ENCODE measurements at places on chromosomes 2 and 18. TPM values are rescaled to one million over a fixed set of nuclear protein-coding genes. Genes with fewer than 3 reads are reported as not detected.

DNA sequence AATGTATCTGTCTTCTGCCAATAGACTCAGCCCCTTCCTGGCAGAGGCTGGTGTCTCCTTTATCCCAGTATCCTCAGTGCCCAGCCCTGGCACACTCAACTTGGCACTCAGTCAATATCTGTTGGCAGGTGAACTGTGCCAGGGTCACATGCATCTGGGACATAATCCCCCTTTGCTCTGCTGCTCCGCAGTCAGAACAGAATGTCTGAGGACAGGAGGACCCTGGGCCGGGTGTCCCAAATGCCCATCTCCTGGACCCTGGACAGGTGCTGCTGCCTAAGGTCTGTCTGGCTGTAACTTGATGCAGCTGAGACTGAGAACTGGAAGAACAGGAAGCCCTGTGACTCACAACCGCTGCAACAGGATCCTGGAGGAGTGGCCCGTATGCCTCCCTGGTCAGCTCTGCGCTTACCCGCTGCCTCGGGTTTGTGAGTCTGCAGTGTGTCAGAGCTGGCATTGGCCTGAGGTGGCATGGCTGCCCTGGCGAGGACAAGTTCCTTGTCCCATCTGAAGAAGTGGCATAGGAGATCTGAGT, 11.4 kb downstream of the HK2 start:
- peak; percentile 96 for DNase-seq

GRCh38 chr2:45816272-45816671, 164.8 kb downstream of the PRKCE start:
- peak; percentile 97 for DNase-seq

DNA sequence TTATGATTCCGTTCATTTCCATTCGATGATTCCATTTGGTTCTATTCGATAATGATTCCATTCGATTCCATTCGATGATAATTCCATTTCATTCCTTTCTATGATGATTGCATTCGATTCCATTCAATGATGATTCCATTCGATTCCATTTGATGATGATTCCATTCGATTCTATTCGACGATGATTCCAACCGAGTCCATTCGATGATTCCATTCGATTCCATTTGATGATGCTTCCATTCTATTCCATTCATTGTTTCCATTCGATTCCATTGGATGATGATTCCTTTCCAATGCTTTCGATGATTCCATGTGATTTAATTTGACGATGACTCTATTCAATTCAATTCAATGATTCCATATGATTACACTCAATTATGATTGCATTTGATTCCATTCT, 1093.5 kb downstream of the RPIA start:
- no peak for DNase-seq

- no peak for DNase-seq
These were observed 42.5 kb upstream of the NFATC1 start for GRCh38 chr18:79353267-79353666.

DNA sequence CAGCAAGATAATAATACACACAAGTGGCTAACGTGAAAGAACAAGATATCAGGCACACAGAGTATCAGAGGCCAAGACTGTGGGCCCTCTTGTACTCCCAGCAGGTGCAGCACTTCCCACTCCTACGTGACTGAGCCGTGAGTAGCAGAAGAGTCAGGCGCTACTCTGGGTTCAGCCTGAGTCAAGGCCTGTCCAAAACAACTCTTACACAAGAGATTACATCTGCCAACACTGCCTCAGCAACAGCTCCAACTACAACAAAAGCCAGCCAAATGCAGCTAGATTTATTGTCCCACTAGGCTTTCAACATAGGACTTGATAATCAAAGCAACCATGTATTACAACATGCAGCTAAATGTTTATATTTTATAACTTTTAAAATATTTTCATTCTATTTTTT, 56.2 kb downstream of the ITSN2 start:
- DNase-seq, result peak; percentile 87

- DNase-seq, result no peak
These were observed 242.3 kb downstream of the SETBP1 start for GRCh38 chr18:44922968-44923367.

The PLGLB1 gene
- 0.74 TPM for total RNA-seq

GRCh38 chr2:120488531-120488930, 142.6 kb downstream of the INHBB start:
- no peak for DNase-seq

DNA sequence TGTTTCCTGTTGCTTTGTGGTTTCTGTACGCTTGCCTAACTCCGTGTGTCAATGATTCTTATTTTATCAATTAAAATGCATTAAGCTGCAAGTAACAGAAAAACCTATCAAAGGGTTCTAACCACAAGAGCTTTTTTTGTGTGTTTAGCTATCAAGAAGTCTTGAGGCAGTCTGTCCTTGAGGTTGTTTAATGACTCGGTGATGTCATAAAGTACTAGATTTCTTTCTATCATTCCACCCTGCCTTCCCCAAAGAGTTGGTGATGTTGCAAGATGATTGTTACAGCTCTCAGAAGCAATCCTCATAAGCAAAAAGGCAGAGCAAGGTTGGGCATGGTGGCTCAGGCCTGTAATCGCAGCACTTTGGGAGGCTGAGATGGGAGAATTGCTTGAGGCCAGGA, 51.9 kb upstream of the SPTBN1 start:
- no peak for DNase-seq

DNA sequence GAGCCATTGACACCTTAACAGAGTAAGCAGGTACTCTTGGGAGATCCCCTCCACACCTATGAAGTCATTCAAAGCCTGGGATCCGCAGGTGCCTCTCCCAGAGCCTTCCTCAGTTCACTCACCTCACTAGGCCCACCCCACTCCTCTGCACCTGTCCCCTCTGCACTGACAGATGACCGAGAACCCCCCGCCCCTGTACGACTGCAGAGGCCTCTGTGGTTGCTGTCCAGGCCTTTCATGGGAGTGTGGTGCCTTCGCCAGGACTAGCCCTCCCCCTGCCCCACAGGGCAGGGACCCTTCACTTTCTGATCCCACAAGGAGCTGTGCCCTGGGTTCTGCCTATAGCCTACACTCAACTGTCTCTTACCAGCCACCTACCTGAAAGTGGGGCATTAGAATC, 238.5 kb downstream of the ZBTB7C start:
- DNase-seq, result no peak

DNA sequence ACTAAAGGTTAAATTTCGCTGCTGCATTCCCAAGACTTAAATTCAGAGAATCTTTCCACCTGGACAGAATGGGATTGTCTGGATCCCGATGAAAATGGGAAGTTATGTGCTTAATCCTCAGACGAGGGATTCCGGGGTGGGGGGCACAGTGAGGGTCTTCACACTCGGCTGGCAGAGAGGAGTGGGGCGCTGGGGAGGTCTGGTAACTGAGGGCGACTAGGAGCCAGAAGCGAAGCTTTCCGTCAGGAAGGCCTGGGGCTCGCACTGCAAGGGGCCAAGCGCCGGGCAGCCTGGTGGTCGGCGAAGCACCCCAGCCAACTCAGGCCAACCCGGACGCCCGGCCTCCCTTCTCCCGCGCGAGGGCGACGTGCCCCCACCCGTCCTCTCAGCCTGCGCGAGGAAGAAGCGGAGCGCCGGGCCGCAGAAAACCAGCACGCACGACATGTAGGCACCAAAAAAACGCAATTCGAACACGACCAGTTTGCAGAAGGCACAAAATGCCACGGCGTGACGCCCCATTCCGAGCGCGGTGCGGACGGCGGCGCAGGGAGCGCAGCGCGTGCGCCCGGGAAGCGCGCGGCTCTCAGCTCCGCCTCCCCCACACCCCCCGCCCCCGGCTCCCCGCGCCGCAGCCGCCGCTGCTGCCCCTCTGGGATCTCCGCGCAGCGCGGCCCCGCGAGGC, 188.1 kb downstream of the ZEB2 start:
- no peak for DNase-seq

The ARHGAP15 gene
- not detected for total RNA-seq

DNA sequence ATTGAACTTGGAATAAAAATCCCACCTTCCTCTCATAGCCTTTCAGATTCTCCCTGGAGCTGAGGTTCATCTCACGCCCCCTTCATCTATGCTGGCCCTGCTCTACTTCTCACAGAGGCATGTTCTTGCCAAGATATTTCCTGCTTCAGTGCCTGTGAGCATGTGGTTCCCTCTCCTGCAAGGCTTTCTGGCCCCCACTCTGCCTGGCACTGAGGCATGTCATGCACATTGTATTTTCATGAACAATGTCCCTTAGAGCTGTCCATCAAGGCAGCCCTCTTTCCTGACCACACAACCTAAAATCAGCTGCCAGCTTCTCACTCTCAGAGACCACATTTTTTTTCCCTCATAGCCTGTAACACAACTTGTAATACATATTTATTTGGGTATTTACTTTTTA, 18.0 kb upstream of the HK2 start:
- DNase-seq, result no peak

DNA sequence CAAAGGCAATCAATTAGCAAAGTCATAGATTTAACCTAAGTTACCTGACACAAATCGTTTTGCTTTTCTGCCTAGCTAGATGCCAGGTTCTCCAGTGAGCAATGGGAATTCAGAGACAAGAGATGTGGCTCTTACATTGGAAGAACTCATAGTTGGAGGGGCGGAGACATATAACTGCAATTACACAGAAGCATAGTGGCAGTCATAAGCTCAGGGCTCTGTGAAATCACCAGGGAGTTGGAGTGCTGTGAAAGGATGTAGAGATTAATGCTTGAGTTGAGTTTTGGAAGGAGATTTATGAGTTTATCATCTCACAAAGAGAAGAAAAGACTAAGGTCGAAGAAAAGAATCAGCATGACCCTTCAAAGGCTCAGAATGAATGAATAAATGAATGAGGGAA, 457.2 kb upstream of the TRIB2 start:
- DNase-seq, result no peak

DNA sequence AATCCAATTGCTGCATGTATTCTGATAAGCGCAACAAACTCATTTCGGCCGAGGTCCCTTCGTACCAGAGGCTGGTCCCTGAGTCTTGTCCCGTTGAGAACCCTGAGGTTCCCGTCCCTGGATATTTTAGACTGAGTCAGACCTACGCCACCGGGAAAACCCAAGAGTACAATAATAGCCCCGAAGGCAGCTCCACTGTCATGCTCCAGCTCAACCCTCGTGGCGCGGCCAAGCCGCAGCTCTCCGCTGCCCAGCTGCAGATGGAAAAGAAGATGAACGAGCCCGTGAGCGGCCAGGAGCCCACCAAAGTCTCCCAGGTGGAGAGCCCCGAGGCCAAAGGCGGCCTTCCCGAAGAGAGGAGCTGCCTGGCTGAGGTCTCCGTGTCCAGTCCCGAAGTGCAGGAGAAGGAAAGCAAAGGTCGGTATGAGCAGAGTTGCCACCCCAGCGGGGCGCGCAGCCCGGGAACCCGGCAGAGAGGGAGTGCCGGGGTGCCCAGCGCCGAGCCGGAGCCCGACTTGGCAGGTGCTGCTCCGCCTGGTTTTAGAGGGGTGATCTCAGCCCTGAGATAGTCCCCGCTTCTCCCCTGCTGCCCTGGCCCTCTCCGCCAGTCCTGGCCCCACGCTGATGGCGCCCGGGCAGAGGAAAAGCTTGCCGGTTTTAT, 714 bp downstream of the HOXD10 start:
- DNase-seq, result no peak

- no peak for DNase-seq
These were observed at the start of gene TRPM8 for GRCh38 chr2:233917116-233917515. Gene TRPM8 (plus strand): TSS chr2:233917373. CDS start chr2:233926538, 9,165 bp downstream.

GRCh38 chr2:221104361-221104811, 467.7 kb downstream of the EPHA4 start:
- peak; percentile 38 for DNase-seq

The MSTN gene
- total RNA-seq, result 0.09 TPM

The NDUFAF7 gene
- 18.3 TPM for total RNA-seq

DNA sequence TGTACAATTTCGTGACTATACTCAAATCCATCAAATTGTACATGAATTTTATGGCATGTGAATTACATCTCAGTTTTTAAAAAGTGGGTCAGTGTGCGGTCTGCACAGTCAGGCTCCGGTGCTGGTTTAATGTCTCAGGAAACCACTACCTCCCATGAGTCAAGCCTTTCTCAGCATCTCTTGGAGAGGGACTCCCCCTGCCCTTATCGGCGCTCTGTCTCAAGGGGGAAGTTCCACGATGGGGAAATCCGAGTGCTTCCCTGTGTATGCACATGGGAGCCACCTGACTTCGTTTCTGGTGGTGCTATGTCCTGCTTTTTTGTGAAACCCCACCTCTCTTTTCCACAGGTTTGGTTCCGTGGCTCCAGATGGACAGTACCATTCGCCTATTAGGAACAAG, 72.5 kb downstream of the ACOXL start:
- DNase-seq, result no peak

GRCh38 chr2:111226876-111227700, 106.4 kb downstream of the BCL2L11 start:
- peak; percentile 45 for DNase-seq

The LHCGR gene
- not detected for total RNA-seq

GRCh38 chr2:233085037-233085838, 25.1 kb downstream of the INPP5D start:
- no peak for DNase-seq

GRCh38 chr18:31450409-31450808, 2.9 kb downstream of the DSG3 start:
- peak; percentile 86 for DNase-seq

DNA sequence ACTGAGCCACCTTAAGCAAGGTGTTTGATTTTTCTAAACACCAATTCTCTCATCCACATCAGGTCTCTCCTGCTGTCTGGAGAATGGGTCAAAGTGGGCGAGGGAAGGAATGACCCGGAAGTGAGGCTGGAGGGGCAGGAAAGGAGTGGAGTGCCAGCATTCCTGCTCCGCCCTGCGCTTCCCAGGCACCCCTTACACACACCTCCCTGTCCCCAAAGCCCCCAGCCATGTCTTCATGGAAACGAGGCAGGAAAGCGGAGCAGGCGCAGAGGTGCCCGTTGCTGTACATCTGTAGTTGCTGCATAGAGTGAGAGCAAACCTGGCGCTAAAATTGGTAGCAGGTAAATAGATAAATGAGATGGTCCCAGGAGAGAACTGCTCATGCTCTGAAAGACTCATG, 27.2 kb upstream of the NT5DC4 start:
- DNase-seq, result no peak

DNA sequence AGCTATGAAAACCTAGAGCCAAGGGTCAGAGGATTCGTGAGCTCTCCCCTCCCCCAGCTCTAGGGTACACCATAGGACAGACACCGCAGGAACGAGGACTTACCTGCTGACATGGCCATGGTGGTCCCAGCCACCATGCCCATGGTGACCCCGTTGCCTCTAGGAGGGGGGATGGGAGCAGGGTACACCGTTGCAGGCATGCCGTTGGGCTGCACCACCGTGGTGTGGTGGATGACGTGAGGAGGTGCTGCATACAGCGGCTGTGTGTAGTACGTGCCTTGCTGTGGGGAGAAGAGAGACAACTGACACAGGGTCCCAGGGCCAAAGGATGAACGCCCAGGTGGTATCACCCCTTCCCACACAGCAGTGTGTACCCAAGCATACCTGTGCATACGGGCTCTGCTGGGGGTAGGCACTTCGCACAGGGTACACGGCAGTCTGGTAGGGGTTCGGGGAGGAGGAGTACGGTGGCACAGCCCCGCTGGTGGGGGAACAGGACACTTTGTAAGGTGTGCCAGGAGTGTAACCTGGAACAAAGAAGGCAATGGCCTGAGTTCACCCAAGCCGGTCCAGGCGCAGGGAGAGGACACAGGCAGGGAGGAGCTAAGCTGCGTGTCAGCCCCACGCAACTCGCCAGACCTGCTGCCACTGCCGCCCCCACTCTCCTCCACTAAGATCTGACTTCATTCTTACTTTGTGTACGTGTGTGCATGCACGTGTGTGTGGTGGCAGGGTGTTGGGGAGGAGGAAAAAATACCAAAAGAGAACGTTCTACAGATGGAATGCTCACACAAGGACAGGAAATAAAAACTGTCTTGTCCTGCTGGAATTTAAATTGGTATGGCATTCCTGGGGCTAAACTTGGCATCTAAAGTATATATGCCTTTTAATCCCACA, 37.8 kb downstream of the FAM168B start:
- DNase-seq, result no peak

GRCh38 chr2:172196768-172197431, 94.2 kb upstream of the DLX2 start:
- DNase-seq, result peak; percentile 99

The PRSS56 gene
- not detected for total RNA-seq
